ENCODE measurements at places on chromosomes 16 and 17. TPM values are rescaled to one million over a fixed set of nuclear protein-coding genes. Genes with fewer than 3 reads are reported as not detected.

Gene CCL14
- total RNA-seq = 14.8 TPM

Gene CHST6
- not detected for total RNA-seq

Gene ITGA2B
- total RNA-seq = not detected

Gene PYDC1
- total RNA-seq = not detected

Gene XAF1
- 11.8 TPM for total RNA-seq

Gene TTYH2
- total RNA-seq = 12.9 TPM

Gene DPH1
- total RNA-seq = 59.9 TPM

Gene GINS2
- 1.6 TPM for total RNA-seq

Gene RUNDC1
- total RNA-seq = 13.8 TPM

Gene PRSS22
- total RNA-seq = not detected

Gene TNFRSF17
- total RNA-seq = not detected

Gene FA2H
- total RNA-seq = not detected

Gene CYGB
- total RNA-seq = 19.7 TPM

Gene SERPINF2
- 4.8 TPM for total RNA-seq

- no peaks in the 10 kb centered on the region for H3K36me3 ChIP-seq
- H3K4me1 ChIP-seq = peaks cover 54% of the 10 kb centered on the region
- peak within 1 kb of the TSS; percentile 99 for H3K27ac ChIP-seq
Measured at GRCh38 chr17:74431568-74432423, at the start of gene GPRC5C. Gene GPRC5C, plus strand, starts transcription at chr17:74432088. Its CDS starts 7,689 bp downstream, at chr17:74439777.

DNA sequence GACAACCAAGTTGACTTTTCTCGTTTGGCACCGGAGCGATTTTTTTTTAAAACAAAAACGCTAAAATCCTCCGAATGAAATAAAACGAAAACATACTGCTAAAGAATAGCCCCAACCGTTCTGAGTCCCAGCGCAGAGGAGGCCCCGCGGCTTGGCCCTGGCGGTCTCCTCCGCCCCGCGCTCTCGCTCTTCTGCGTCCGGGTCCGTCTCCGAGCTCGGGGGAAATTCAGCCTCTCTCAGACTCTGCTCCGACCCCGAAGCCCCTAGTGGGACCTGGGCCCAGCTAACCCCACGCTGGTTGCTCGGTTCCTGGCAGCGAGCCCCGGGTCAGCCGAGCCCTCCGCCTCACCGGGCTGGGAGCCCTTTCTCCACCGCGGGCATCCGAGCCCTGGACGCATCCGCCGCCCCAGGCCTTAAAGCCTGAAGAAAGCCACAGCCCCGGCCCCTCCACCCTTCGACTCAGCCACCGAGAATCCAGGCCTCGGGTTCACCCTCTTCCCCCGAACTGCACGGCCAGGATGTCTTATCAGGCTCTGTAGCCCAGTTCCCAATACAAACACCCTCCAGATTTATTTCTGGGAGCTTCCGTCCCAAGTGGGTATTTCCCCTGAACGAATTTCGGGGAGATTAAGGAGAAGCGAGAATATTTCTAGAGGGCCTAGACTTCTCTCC lies 1.2 kb downstream of the TBX2 start:
- H3K4me1 ChIP-seq = peaks cover 37% of the 10 kb centered on the region
- peak overlapping the region; percentile 59 for H3K4me3 ChIP-seq
- DNase-seq = no peak
- H3K27me3 ChIP-seq = peaks cover 88% of the 10 kb centered on the region
- H3K27ac ChIP-seq = peak overlapping the region; percentile 48

- no peak overlapping the region for H3K27ac ChIP-seq
- no peaks in the 10 kb centered on the region for H3K4me1 ChIP-seq
- peak overlapping the region; percentile 10 for H3K4me3 ChIP-seq
- DNase-seq = no peak
Measured at GRCh38 chr16:86818671-86819532, 240.6 kb downstream of the FOXL1 start.

GRCh38 chr16:73210686-73211085 lies 162.8 kb upstream of the ZFHX3 start:
- no peak overlapping the region for H3K27ac ChIP-seq
- H3K27me3 ChIP-seq = no peaks in the 10 kb centered on the region
- no peak overlapping the region for H3K4me3 ChIP-seq
- H3K4me1 ChIP-seq = peaks cover 10% of the 10 kb centered on the region
- DNase-seq = no peak
- no peaks in the 10 kb centered on the region for H3K36me3 ChIP-seq

GRCh38 chr17:57084361-57084801 lies 665 bp upstream of the AKAP1 start:
- H3K27ac ChIP-seq = peak overlapping the region; percentile 89
- H3K4me1 ChIP-seq = peaks cover 36% of the 10 kb centered on the region
- no peaks in the 10 kb centered on the region for H3K36me3 ChIP-seq
- peak overlapping the region; percentile 86 for H3K4me3 ChIP-seq

DNA sequence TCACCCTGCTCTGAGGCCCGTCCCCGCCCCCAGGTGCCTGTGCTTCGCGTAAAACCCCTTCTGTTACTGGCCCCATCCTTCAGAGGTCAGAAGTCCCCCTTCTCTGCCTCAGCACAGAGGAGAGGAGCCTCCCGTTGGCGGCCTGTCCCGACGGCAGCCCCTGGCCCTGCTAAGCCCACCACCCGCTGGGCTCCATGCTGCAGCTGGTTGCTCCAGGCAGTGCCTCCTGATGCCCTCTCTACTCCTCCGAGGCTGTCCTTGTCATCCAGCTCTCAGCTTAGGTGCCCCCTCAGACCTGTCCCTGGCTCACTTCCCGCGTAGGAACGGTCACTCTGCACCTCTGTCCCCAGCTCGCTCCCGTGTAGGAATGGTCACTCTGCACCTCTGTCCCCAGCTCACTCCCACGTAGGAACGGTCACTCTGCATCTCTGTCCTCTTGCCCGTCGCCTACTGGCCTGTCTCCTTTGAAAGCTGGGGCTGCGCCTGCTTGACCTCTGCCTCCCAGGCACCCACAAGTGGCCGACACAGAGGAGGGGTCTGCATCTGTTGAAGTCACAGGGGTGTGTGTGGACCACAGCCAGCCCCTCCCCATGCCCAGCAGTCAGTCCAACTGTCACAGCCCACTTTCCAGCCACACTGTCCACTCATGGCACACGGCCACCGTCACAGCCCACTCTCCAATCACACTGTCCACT lies 31.7 kb upstream of the ZC3H18 start:
- H3K27ac ChIP-seq = no peak overlapping the region
- H3K27me3 ChIP-seq = peaks cover 35% of the 10 kb centered on the region
- peaks cover 12% of the 10 kb centered on the region for H3K4me1 ChIP-seq
- DNase-seq = no peak

- H3K27me3 ChIP-seq = no peaks in the 10 kb centered on the region
- no peaks in the 10 kb centered on the region for H3K4me1 ChIP-seq
- H3K4me3 ChIP-seq = no peak overlapping the region
- no peak for DNase-seq
Measured at GRCh38 chr16:51592001-51592501, 441.0 kb upstream of the SALL1 start.

DNA sequence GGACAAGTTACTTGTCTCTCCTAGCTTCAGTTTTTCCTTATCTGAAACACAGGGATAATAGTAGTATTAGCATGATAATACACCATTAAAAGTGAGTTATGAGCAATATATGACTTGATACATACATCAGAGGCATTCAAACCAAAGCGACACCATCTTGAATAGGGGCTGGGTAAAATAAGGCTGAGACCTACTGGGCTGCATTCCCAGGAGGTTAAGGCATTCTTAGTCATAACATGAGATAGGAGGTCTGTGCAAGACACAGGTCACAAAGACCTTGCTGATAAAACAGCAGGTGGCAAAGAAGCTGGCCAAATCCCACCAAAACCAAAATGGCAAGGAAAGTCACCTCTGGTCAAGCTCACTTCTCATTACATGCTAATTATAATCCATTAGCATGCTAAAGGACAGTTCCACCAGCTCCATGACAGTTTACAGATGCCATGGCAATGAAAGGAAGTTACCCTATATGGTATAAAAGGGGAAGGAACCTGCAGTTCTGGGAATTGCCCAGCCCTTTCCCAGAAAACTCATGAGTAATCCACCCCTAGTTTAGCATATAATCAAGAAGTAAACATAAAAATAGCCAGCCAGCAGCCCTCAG lies 37.2 kb upstream of the HS3ST3A1 start:
- no peak overlapping the region for H3K4me3 ChIP-seq
- no peak for DNase-seq
- no peaks in the 10 kb centered on the region for H3K27me3 ChIP-seq
- no peaks in the 10 kb centered on the region for H3K4me1 ChIP-seq
- H3K27ac ChIP-seq = no peak overlapping the region

- H3K27me3 ChIP-seq = no peaks in the 10 kb centered on the region
- H3K4me3 ChIP-seq = no peak overlapping the region
- H3K36me3 ChIP-seq = no peaks in the 10 kb centered on the region
- H3K4me1 ChIP-seq = peaks cover 8% of the 10 kb centered on the region
- DNase-seq = no peak
Measured at GRCh38 chr17:39486242-39486641, 25.0 kb downstream of the CDK12 start.

DNA sequence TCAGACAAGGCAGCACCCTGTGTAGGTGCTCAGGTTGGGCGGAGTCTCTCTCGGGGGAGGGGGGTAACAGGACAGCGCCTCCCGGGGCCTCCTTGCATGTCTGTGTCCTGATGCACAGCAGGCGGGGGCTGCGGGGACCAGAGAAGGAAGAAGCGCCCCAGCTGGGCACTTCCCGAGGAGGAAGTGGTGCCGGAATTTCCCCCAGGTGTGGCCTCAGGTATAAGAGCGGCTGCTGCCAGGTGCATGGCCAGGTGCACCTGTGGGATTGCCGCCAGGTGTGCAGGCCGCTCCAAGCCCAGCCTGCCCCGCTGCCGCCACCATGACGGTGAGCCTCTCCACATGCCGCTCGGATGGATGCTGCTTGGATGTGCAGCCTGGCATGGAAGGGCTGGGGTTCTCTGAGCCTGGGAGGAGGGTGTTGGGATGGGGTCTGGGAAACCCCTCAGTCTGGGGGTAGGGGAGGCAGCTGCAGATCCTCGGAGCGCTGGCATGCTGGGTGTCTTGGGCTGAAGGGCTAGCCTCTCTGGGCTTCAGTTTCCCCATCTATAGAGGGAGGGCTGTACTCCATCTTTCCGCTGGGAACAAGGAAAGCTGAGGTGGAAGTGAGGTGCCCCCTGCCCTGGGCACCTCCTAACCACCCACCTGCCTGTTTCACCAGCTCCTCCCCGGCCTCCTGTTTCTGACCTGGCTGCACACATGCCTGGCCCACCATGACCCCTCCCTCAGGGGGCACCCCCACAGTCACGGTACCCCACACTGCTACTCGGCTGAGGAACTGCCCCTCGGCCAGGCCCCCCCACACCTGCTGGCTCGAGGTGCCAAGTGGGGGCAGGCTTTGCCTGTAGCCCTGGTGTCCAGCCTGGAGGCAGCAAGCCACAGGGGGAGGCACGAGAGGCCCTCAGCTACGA lies at the start of gene IL17C:
Gene IL17C (plus strand): TSS at position 250 of the 908 bp plus-strand sequence. CDS start 70 bp downstream, at position 320.
- H3K4me1 ChIP-seq = no peaks in the 10 kb centered on the region
- no peak for DNase-seq
- H3K4me3 ChIP-seq = no peak within 1 kb of the TSS
- peaks cover 30% of the 10 kb centered on the region for H3K27me3 ChIP-seq
- no peaks in the 10 kb centered on the region for H3K36me3 ChIP-seq

DNA sequence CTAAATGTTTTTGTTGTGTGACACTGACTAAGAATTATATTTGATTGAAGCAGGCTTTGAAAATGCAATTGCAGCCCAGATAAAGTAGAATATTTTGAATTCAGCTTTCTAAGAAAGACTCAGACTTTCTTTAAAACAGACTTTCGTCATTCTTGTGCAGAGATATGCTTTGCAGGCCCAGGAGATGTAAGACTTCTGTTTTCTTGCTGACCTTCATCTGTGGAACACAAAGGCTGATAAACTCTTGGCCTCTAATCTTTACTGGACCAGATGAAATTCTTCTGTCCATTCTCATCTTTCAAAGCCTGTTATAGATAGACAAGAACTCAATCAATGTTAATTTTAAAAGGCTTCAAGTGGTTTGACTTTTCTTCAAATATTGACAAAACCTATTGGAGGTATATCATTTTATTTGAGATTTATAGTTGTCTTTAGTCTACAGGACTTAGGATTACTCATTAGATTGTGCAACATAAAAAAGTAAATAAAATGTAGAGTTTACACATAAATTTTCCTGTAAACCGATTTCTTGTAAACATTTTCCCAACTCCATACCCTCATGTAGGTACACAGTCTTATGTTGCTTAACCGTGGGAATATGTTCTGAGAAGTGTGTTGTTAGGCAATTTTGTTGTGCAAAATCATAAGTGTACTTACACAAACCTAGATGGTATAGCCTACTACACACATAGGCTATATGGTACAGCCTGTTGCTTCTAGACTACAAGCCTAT lies 94.2 kb downstream of the MAP2K4 start:
- no peak for DNase-seq
- no peak overlapping the region for H3K27ac ChIP-seq
- no peaks in the 10 kb centered on the region for H3K27me3 ChIP-seq
- no peak overlapping the region for H3K4me3 ChIP-seq
- no peaks in the 10 kb centered on the region for H3K4me1 ChIP-seq

DNA sequence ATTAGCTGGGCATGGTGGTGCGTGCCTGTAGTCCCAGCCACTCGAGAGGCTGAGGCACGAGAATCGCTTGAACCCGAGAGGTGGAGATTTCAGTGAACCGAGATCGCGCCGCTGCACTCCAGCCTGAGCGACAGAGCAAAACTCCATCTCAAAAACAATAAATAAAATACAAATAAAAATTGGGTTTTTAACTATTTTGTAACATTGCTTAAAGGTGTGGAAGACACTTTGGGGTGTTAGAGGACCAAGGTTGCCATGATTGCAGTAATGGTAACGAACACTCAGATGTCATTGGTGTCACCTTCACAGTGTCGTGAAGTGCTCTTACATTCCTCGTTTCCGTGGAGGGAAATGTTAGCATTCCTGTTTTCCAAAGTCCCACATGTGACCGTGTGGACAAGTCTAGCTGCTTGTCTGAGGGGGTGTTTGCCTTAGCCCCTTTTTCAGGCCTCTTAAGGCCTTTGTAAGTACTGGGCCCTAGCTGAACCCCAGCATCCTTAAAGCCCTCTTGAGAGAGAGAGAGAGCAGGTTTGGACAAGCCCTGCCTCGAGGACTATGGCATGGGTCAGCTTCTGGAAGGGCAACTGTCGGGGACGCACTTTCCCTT lies 8.6 kb downstream of the C16orf96 start:
- DNase-seq = no peak
- H3K36me3 ChIP-seq = no peaks in the 10 kb centered on the region
- no peak overlapping the region for H3K4me3 ChIP-seq
- no peaks in the 10 kb centered on the region for H3K4me1 ChIP-seq

GRCh38 chr17:4710693-4711634 lies 532 bp downstream of the ARRB2 start:
- H3K36me3 ChIP-seq = no peaks in the 10 kb centered on the region
- H3K4me1 ChIP-seq = peaks cover 13% of the 10 kb centered on the region
- no peaks in the 10 kb centered on the region for H3K27me3 ChIP-seq
- DNase-seq = no peak

GRCh38 chr16:847681-848445 lies 47.3 kb upstream of the GNG13 start:
- H3K36me3 ChIP-seq = no peaks in the 10 kb centered on the region
- no peak for DNase-seq
- no peak overlapping the region for H3K4me3 ChIP-seq
- H3K4me1 ChIP-seq = no peaks in the 10 kb centered on the region

- H3K4me3 ChIP-seq = no peak overlapping the region
- H3K4me1 ChIP-seq = peaks cover 7% of the 10 kb centered on the region
- no peak for DNase-seq
- no peak overlapping the region for H3K27ac ChIP-seq
Measured at GRCh38 chr16:84881702-84882521, 62.1 kb downstream of the CRISPLD2 start.

- no peak overlapping the region for H3K27ac ChIP-seq
- no peaks in the 10 kb centered on the region for H3K36me3 ChIP-seq
Measured at GRCh38 chr17:76805319-76805718, 62.9 kb upstream of the MGAT5B start.

All from gastrocnemius medialis (tissue), 4 donors.